Type B pancreatic cell (in vitro differentiated cells): ENCODE measurements at places on chromosomes 12 and 14.

GRCh38 chr12:92574051-92574783, 128.6 kb upstream of the PLEKHG7 start:
- H3K4me1 ChIP-seq: peaks cover 6% of the 10 kb centered on the region
- H3K36me3 ChIP-seq: no peaks in the 10 kb centered on the region
- no peak overlapping the region for H3K4me3 ChIP-seq
- H3K27me3 ChIP-seq: no peaks in the 10 kb centered on the region
- DNase-seq: no peak
- H3K27ac ChIP-seq: no peak overlapping the region

DNA sequence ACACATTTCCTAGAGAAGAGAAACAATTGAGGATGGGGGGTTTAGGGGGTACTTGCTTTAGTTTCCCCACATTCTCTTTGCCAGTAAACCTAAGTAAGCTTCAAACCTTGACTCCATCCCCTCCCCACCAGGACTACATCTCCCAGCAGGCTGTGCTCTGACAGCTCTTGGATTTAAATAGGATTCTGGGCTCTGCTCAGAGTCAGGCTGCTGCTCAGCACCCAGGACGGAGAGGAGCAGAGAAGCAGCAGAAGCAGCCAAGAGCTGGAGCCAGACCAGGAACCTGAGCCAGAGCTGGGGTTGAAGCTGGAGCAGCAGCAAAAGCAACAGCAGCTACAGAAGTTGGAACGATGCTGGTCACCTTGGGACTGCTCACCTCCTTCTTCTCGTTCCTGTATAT, 20.6 kb downstream of the RDH12 start:
- DNase-seq: no peak
- no peak overlapping the region for H3K4me3 ChIP-seq
- peaks cover 30% of the 10 kb centered on the region for H3K27me3 ChIP-seq
- H3K36me3 ChIP-seq: no peaks in the 10 kb centered on the region
- no peaks in the 10 kb centered on the region for H3K4me1 ChIP-seq

DNA sequence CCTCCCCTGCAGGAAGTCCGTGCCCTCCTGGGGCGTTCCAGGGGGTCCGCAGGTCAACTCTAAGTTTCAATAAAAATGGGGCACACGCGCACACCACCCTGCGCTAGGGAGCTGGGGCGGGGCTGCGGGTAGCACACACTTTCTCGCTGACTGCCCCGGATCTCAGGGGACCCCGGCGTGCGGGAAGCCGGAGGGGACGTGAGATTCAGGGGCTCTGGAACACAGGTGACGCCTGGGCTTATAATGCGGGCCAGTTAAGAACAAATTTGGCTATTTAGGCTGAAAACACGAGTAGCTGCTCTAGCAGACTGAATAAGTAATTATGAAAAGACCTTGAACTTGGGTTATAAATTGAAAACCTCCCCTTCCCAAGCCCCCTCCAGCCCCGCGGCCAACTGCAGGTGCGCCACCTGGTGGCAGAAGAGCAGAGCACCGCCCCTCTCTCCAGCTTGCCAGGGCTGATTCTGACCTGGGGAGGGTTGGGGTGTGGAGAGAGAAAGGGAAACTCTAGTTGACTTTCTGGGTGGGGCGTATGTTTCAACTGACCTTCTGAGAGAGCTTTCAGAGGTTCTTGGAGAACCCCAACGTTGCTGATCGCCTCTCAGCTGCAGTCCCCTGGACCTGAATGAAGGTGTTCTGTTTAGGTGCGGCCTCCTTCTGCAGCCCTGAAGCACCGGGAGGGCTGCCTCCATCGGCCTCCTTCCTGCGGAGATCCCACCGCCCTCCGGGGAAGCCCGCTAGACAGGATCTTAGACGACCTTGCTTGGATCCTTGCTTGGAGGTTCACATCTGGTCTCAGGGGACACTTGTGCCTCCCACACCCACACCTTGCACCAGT, 118.4 kb upstream of the EVL start:
- H3K36me3 ChIP-seq: peaks cover 12% of the 10 kb centered on the region
- peaks cover 2% of the 10 kb centered on the region for H3K27me3 ChIP-seq
- H3K4me3 ChIP-seq: no peak overlapping the region
- no peak for DNase-seq

DNA sequence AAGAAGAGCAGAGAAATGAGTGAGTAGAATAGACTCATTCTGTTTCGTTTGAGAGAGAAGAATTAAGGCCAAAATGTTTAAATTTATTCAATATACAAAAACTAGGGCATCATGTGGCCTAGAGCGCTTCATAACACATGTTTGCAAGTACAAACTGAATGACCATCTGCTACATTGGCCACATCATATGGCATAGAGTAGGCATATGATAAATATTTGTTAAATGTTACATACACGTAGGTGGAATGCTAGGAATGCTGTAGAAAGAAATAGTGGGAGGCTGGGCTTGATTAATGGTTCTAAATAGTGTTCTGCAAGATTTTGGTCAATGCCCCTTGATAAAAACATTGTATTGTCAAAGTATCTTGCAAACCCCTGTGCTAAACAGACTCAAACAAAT, 10.8 kb downstream of the MGP start:
- H3K27ac ChIP-seq: no peak overlapping the region
- H3K36me3 ChIP-seq: peaks cover 4% of the 10 kb centered on the region

- no peak for DNase-seq
- H3K4me1 ChIP-seq: no peaks in the 10 kb centered on the region
- H3K27me3 ChIP-seq: no peaks in the 10 kb centered on the region
- H3K4me3 ChIP-seq: no peak overlapping the region
These were observed 26.7 kb downstream of the MED21 start for GRCh38 chr12:27048822-27049752.

DNA sequence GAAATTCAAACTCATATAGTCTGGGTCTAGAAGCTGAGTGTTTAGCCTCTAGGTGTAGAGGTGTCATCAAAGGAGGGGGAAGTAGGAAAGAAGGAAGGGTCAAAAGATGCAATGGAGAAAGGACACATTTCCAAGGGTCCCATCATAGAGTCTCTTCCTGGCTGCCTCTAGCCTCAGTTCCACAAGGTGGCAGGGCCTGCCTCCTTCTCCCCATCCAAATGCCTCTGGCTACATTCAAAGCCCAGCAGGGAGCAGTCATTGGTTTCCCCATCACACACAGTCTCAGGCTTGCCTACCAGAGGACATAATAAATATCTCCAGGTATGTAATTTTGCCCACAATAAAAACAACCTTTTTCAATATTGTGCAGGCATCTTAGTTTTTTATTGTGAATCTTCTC, 2.1 kb upstream of the CCT2 start:
- H3K27ac ChIP-seq: no peak overlapping the region
- H3K27me3 ChIP-seq: no peaks in the 10 kb centered on the region
- no peak for DNase-seq
- H3K4me1 ChIP-seq: no peaks in the 10 kb centered on the region

GRCh38 chr12:31298922-31299321, 27.0 kb downstream of the SINHCAF start:
- H3K4me3 ChIP-seq: no peak overlapping the region
- H3K36me3 ChIP-seq: peaks cover 72% of the 10 kb centered on the region
- H3K27ac ChIP-seq: peak overlapping the region; percentile 61
- H3K27me3 ChIP-seq: no peaks in the 10 kb centered on the region

DNA sequence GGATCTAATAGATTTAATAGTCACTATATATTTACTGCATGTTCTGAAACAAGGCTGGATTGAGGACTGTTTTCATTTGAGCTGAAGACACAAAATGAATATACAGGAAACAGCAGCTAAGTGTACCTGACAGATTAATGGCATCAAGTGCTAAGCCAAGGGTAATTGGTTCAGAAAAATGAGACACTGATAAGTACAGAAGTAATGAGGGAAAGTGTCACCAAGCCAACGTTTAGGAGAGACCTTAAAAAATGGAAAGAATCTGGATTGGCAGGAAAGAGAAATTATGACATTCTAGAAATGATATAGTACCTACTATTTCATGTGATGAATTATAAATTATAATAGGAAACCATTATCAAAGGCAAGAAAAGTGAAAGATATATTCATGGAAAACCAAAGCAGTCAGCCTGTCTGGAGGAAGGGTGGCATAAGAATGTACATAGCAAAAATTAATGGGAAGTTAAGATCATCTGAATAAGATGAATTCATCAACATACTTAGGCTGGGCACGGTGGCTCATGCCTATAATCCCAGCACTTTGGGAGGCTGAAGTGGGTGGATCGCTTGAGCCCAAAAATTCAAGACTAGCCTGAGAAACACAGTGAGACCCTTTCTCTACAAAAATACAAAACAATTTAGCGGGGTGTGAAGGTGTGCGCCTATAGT, 21.0 kb upstream of the DUSP16 start:
- peak overlapping the region; percentile 95 for H3K27ac ChIP-seq
- H3K27me3 ChIP-seq: no peaks in the 10 kb centered on the region
- peak overlapping the region; percentile 70 for H3K4me3 ChIP-seq
- DNase-seq: no peak

- H3K4me1 ChIP-seq: peaks cover under 1% of the 10 kb centered on the region
- no peaks in the 10 kb centered on the region for H3K27me3 ChIP-seq
- H3K36me3 ChIP-seq: no peaks in the 10 kb centered on the region
- no peak for DNase-seq
- no peak overlapping the region for H3K27ac ChIP-seq
These were observed 25.9 kb upstream of the POC1B start for GRCh38 chr12:89551747-89552146.

GRCh38 chr12:65993173-65993572, 137.4 kb downstream of the LLPH start:
- DNase-seq: no peak
- no peak overlapping the region for H3K27ac ChIP-seq
- no peak overlapping the region for H3K4me3 ChIP-seq

GRCh38 chr12:74418573-74418972, 119.1 kb upstream of the ATXN7L3B start:
- H3K27ac ChIP-seq: no peak overlapping the region
- H3K36me3 ChIP-seq: no peaks in the 10 kb centered on the region
- DNase-seq: no peak
- H3K27me3 ChIP-seq: no peaks in the 10 kb centered on the region
- H3K4me3 ChIP-seq: no peak overlapping the region

DNA sequence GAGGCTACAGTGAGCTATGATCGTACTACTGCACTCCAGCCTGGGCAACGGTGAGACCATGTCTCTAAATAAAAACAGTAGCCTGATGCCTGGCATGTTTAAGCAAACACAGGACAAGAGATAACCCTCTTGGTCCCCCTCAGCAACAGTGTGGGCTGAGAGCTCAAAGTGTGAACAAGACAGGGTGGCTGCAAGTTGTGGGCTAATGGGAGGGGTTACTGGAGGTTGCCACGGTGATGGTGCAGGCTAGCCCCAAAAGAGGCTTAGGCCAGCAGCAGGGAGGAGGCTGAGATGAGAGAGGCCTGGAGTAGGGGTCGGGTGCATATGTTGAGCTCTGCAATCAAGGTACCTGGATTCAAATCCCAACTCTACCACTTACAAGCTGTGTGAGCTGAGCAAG, 3.4 kb upstream of the LGMN start:
- no peak overlapping the region for H3K27ac ChIP-seq
- no peaks in the 10 kb centered on the region for H3K27me3 ChIP-seq
- H3K36me3 ChIP-seq: peaks cover 3% of the 10 kb centered on the region
